ENCODE measurements at places on chromosomes 6 and 20.

GRCh38 chr6:6820641-6821238, 232.2 kb downstream of the LY86 start:
- no peak for DNase-seq

GRCh38 chr6:80217794-80218193, 111.3 kb downstream of the BCKDHB start:
- no peak for DNase-seq

GRCh38 chr6:142055219-142055618, 77.5 kb upstream of the GJE1 start:
- no peak for DNase-seq

GRCh38 chr20:61434341-61434781, 182.3 kb downstream of the CDH4 start:
- no peak for DNase-seq

- no peak for DNase-seq
Observed at GRCh38 chr6:72789145-72789544, 167.3 kb downstream of the KCNQ5 start.

DNA sequence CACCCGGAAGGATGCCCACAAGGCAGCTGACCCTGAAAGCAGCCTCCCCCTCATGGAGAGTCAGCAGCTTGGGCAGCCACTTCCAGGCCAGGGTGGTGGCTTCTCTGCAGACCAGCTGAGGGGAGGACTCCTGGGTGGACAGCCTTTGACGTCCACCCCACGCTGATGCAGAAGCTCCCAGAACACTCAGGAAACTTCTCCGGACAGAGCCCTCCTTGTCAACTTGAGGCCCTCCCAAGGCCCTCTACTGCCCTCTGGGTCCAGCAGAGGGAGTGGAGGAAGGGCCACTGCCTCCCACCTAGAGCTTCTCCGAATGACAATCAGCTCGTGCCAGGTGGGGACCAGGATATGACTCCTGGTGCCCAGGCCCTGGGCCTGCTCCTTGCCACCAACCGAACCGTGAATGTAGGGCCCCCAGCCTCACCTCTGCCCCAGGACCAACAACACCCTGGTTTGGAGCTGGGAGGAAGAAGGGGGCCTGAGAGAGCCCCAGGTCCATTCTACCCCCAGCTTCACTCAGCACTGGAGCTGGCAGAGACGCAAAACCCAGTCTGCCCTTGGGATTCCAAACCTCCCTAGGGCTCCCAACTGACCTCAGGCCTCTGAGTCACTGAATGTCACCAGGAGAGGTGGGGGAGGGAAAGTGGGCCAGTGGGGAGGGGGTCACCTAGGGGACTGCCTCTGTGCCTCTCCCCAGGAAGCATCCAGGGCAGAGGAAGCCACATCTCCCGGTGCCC, 10.9 kb upstream of the SLC22A7 start:
- no peak for DNase-seq

DNA sequence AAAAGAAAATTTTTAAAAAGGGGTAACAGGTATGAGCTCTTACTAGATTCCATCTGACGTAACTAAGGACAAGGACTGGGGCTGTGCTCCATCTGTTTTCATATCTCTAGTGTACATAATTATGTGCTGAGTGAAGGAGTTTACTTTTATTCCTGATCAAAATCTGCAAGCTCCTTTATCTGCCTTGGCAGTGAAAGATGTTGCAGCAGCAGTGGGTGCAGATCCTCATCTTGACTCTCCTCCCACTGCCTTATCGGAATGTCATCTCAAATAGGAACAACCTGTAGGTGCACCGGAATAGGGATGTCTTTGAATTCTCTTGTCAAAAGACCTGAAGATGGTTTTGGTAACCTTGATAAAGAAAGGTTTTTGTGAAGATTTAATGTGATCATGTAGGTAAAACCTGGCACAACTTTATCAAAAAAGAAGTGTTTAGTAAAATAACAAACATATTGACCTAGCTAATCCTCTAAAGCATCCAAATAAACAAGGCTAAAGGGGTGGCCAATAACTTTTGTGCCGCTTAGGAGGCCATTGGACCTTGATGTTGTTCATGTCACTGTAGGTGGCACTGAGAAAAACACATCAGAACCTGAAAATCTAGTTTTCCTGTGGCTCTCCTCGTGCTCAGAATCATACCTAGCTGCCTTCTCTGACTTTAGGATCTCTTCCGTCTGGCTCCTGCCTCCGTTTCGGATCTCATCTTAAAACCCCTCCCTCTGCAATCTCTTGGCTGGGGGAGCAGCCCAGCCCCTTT, 19.0 kb upstream of the SLC16A10 start:
- no peak for DNase-seq

- no peak for DNase-seq
Observed at GRCh38 chr20:12130781-12131180, 213.1 kb downstream of the BTBD3 start.

DNA sequence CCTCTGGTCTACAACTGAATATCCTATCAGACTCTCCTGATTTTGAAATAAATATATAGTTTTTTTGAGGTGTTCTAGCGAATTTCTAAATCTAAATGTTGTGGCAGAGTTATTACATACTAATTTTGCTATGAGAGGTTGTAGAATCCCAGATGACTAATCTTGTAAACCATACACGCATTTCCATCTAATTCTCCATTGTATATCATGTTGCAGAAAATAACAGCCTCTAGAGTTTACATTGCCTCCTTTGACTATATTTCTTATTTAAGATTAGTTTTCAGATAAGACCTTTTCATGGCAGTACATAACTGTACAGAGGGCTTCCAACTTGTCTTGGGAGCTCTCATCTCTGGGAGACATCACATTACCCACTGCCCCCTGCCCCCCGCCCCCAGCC, 22.9 kb downstream of the PTPN1 start:
- no peak for DNase-seq

DNA sequence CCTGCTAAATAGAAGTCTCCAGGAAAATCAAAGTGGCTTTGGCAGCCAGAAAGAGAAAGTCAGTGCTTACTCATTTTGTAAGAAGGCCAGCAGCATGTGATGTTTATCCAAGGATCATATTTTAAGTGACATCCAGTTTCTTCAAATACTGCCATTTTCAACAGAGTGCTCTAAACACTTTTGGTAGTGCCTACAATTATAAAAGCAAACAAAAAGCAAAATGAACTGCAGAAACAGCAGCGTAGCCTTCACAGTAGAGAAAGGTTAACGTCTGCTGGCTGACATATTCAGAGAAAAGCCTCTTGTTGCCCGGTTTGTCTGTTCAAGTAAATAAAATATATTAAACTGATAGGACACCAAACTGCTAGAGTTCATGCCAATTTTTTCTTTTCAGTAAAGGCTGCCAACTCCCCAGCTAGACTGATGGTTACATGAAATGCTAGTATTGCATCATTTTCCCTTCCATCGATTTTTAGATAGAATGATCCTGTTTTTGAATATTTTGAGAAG, 705.7 kb upstream of the SLC35B3 start:
- DNase-seq: no peak

DNA sequence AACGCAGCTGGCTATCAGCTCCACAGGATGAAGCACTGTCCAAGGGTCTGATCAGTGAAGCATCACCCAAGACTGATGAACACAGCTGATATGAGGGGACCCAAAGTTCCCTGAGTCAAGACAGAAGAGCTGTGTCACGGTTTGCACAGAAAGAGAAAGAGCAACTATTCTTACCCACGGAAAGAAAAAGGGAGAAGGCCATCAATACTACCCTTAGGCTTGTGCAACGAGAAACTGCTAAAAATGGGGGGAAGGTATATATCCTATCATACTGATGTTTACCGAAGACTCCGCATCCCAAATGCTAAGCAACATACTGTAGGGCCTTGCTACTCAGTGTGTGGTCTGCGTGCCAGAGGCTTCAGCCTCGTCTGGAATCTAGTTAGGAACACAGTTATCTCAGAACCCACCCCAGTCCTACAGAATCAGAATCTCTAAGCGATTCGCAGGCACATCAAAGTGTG, 665 bp downstream of the FASTKD5 start:
- DNase-seq: no peak

DNA sequence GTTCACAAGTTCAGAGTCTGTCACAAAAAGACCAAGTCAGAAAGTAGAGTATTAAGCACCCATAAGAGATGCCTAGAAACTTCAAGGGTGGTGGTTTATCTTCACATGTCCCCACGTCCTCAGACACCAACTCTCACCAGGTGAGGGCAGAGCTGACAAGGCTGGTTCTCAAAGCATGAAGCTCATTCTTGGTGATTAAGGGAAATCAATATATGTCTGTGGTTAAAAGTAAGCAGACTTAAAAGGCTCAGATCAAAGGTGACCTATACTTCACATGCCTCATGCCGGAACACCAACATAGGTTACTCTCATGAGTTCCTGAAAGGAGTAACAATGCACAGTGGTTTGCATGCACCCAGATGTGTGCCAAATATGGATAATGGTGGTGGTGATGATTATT, 27.0 kb downstream of the IL17A start:
- no peak for DNase-seq

DNA sequence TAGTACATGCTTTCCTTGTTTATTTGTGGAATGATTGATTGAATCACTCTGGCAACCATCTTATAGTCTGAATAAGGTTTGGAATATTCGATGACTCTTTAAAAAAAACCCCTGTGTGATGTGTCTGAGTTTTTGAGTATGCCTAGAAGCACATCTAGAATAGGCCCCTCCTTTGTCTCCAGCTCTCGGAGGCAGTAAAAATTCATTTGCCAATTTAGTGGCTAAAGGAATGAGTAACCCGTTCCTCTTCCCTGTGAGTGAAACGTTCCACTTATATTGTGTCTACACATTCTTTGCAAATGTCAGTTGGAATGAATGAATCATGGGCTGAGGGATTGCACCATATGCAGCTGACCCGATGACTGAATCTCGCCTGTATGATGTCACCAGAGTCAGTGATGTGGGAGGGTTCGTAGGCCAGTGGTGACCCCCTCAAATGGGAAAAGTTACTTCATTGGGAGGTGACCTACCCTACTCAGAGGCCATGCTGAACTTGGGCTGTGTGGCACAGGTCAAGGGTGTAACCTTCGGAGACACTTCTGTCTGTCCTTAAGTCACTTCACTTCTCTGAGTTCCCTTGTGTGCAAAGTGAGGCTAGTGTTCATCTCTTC, 21.6 kb downstream of the MOCS3 start:
- no peak for DNase-seq

GRCh38 chr6:25404091-25404490, 124.9 kb downstream of the CARMIL1 start:
- no peak for DNase-seq

DNA sequence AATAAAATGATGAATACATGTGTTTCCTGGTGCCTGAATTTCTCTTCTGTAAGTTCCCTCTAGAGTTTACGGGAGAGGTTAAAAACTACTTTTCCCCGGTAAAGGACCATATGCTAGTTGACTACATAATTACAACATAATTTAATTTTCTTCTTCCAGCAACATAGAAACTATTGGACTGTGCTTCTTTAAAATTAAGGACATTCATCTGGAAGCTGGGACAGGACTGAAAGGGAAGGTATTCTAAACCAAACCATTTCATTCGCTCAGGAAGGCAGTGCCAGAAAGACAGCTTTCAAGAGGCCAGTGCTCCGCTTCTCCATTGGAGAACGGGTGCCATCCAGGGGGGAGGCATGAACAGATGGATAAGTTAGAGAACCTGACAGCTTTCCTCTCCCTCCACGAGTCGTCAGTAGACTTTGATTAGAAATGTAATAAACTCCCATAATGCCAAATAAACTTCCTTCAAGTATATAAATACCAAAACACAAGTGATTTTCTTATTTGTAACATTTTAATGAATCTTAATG, 458.0 kb upstream of the SOX4 start:
- DNase-seq: no peak

DNA sequence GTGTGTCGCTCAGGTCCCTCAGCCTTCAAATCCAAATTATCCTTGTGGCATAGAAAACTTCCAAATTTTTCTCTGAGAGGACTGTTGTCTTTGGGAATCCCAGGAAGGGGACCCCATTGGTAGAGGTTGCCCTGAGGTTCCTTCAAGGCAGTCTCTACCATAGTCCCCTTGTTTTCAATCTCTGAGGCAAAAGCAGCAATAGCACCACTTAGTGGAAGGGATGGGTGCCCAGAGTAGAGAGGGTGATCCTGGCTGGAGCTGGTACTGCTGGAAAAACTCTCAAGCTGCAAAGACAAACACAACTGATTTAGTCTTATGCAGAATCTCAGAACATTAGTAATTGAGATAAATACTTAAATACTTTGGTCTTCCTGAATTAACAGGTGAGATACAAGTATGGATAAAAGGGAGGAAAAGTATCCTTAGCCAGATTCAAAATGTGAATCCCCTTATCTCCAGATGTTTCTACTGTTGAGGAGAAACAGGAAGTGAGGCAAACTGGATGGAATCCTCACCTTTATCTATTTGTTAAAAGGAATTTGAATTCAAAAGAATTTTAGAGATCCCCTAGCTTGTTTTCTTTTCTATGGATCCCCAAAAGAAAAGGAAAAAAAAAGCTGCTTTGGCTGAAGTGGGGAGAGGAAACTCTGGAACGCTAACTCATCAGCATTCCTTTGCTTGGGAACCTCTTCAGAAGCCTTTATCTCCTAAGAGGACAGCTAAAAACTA, 13.4 kb downstream of the ZNF318 start:
- DNase-seq: no peak

- no peak for DNase-seq
Observed at GRCh38 chr6:3527651-3527977, 70.8 kb upstream of the SLC22A23 start.

GRCh38 chr6:36312854-36313648, 23.6 kb downstream of the BNIP5 start:
- no peak for DNase-seq

DNA sequence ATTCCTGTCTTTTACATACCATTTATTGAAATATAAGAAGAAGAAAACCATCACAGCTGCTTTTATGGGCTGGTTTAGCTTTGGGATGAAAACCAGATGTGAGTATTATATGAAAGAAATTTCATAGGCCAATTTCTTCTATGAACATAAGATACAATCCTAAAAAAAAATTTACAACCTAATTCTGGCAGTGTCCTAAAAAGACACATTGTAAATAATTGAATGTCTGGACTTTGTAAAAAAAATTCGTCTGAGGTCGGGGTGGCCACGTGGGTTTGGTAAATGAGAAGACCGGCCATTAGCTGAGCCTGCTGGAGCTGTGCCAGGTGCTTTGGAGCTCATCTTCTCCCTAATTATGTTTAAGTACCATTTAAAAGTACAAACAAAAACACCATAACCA, 26.8 kb downstream of the DACT2 start:
- DNase-seq: no peak

GRCh38 chr6:115914098-115914497, 146.6 kb downstream of the FRK start:
- no peak for DNase-seq

All from cortex of kidney (tissue), 1 donor.